Renal cortex interstitium (tissue), 15 donors: ENCODE measurements at places on chromosomes 16 and 17.

DNA sequence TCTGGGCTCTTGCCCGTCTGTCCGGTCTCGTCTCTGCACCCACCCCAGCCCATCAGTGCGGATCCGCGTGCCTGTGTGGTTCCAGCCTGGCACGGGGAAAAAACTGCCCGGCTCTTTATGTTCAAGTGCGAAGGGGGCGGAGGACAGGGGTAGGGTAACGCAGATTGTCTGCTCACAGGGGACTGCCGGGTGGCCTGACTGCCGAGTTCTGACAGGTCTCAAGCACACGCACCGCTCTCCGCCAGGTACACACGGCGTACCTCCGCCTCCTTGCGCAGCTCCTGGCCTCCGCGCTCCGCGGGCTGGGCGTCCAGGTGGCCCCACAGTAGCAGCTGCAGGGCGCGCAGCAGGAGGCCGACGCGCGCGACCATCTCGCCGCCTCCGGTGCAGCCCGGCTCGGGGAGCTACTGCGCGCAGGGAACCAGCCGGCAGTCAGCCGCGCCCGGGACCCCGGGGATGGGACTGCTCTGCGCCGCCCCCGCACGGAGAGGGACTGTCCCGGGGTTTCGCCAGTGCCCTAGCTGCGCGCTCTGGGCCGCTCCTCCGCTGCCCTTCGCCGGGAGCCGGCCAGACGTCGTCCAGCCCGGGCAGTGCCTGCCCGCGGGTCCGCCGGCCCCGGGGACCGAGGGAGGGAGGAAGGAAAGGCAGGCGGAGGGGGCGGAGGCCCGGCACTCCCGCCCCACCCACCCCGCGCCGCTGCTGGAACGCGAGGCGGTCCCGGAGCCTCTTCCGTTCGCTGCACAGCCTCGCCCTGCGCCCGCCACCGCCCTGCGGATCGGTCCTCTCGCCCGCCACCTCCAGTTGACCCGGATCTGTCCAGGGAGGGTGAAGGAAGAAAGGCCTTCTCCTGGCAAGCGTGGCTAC is at the start of gene MMP28:
Gene MMP28 (minus strand): TSS at position 635 of the 864 bp plus-strand sequence. CDS start 264 bp downstream, at position 371.
- no peak for DNase-seq

DNA sequence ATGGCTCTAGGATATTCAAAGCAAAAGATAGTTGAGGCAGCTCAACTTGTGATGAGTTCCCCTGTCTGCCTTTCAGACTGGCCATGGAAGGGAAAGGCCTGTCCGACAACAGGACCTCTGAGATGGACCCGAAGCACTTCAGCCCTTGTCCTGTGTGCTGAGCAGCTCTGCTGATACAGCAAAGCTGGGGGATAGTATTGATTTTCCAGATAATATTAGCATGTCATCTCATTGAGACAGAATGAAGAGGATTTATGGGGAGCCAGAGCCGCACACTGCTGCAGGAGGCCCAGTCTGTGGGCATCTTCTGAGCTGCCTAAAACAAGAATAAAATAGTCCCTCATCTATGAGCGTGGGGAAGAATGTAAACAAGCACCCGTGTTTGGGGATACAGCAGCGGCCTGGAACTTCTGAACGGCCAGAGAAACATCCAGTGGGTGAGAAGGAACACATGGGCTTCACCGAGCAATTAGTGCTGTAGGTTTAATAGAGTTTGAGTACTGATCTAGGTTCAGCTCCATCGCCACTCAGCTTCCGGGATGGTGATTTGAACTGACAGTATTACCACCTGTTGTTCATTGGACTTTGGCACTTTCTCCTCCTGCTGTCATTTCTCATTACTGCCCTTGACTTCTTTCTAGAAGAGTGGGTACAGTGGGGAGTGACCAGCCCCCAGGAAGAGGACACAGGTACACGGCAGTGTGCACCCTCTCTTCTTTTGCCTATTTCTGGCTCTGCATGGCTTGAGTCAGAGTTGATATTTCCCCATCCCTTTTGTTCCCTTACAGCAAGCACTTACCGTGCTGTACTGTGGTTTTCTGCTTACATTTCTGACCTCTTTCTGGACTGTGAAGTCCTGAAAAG is 96.5 kb upstream of the TBX2 start:
- DNase-seq: no peak

DNA sequence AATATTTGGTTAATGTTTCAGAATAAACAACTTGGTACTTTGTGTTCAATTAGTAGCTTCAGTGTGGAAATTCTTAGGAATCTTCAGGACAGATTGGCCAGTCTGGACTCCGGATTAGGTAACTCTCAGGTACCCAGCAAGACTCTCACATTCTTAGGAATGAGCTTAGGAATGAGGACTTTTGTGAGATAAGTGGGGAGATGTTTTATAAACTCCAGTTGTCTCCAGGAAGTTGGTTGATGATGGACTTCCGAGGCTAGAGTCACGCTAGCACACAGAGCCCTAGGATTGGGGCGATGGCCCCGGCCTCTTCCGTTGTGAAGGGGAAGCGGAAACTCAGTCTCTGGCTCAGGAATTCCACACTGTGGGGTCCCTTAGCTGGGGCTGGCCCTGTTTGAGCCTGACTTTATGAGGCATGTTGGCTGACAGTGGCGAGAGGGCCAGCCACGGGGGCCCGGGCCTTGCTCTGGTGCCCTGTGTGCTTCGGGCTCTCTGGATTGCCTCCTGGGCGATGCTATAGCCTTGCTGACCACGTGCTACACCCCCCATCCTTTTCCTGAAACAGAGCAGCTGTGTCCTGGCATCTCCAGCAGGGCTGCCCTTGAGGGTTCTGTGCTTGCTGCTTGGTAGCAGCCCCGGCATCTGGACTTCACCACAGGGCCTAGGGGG is 32.4 kb downstream of the RAB11FIP3 start:
- no peak for DNase-seq

DNA sequence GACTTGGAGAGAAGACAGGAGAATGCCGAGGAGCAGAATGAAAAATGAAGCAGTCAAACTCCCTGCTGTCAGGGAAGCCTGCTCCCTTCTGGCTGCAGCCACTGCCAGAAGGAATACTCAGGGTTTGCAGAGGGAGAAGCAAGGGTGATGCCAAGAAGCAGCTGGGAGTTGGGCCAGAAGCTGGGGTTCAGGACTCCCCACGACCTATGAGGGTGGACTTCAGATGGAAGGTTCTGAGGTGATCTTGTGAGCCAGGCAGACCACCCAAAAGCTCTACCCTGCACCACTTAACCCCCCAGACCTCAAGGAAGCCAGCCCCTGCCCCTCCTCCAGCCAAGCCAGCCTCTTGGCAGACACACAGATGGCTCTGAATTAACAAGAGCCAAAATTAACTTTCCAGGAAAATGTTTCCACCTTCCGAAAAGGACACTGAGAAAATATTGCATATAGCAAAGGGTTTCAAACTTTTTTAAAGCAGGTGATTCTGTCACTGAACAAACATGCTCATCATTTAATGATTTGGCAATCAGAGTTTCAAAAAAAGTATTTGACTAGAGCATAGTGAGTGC is 126.0 kb upstream of the ERCC4 start:
- no peak for DNase-seq

DNA sequence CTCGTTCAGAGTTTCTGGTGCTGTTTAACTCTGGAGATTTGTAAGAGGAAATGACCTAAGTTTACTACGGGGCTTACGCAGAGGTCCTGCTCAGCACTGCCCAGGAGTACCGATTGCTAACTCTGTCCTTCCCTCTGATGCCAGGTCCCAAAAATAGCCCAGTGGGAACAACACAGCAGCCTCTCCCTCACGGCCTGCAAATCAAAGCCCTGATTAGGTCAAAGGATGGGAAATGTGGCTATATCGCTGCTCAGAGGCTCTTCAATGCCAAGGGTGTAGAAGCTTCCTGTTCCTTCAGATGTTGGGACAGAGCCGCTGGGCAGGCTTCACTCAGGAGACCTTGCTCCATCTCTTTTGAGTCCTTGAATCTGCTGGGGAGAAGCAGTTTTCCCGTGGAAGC is 174.2 kb upstream of the KCNJ16 start:
- no peak for DNase-seq

DNA sequence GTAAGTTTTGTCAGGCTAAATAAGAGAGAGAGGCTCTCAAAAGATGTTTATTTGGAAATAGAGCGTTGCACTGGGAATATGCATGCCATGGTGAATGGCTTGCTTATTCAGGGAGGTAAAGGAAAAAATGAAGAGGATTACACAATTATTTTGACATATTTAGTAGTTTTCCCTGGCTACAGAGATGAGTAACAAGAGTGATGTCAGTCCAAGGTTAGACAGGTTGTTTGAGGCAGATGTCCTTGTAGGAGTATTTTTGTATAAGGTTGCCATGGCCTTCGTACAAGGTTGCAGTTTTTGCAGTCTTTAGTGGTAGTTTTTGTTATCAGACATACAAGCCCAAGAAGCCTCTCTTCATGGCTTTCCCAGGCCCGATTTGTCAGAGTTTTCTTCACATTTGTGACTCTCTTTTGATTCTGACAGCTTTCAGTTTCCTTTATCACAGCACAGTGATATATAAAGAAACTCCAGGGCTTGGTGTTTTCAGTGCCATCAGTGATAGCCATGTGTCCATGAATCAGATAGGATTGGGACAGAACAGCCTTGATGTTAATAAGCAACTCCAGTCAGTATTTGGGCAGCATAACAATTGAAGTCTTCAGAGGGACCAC is 18.7 kb upstream of the LGALS9 start:
- no peak for DNase-seq

- DNase-seq: no peak
Observed at GRCh38 chr16:15972046-15972868, 22.8 kb downstream of the ABCC1 start.

DNA sequence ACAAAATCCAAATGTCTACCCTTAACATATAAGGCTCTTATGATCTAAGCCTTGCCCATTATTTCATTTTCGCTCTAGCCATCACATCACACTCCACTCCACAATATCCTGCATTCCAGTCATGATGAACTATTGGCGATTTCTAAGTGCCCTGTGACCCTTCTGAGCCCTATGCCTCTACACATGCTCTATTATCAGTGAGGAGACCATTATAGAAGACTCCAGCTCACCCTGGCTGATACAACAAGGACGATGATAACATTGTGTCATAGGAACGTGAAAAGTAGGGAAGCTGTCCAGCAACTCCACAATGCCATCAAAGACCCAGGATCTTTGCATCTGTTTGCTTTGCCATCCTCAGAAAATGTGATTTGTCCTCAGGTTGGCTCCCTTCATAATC is 29.6 kb upstream of the GNAO1 start:
- no peak for DNase-seq

DNA sequence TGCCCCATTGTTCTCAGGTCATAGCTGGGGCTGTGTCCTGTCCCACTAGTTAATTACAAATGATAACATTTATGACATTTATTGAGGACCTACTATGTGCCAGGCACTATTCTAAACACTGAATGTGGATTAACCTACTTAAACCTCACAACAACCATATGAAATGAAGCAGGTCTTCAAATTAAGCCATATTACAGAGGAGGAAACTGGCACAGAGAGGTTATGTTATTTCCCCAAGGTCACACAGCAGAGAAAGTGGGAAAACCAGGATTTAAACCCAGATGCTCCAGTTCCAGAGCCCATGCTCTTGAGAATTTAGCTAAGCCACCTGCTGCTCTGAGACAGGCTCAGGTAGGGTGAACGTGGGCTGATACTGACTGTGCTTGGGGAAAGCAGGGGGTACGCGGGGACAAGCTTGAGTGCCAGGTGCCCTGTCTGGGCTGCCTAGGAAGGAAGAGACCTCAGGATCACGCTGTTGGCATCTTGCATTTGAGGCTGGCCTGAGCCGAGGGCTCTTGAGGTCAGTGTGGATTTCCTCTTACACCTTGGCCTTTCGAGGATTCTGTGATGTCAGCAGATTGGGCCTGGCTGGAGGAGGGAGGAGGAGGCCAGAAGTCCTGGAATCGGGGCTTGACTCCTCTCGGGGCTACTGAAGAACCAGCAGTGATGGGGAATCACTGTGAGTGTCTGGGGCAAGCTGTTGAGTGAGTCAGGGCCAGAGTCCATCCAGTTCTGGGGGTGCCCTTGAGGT is 8.9 kb downstream of the SPNS2 start:
- no peak for DNase-seq

- no peak for DNase-seq
Observed at GRCh38 chr17:38660097-38661025, 14.4 kb downstream of the EPOP start.

DNA sequence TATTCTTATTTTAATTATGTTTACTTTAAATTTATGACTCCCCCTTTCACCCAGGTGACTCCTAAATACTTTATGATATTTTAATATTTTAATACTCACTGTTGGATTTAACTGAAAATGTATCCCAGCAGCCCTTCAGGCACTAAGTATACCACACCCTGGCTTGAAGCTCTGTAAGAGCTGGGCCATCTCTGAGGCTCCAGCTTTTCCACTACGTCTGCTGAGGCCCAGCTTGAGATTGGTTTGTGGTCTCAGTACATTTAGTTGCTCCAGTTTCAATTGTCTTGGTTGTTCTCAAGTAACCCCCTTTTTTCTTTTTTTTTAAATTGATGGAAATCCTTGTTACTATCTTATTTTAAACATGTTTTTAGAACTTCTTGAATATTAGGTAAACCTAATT is 27.0 kb upstream of the CAPNS2 start:
- no peak for DNase-seq

DNA sequence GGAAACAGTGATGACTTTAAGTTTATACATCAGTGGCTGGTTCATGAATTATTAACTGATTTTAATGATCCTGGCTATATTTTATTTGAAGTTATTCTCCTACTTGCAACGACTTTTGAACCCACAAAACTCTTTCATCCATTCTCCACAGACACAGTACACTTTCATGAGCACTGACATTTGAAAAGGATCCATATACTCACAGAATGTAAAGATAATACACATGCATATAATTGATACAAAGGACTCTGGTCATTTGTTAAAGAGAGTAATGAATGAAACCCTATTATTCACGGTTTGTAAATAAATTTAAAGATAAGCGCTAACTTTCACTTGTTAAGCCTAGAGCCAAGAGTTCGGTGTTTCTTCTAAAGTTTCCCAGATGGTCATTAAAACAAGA is 3.3 kb downstream of the TOX3 start:
- no peak for DNase-seq

GRCh38 chr16:71707199-71707598 is 17.3 kb downstream of the PHLPP2 start:
- no peak for DNase-seq

DNA sequence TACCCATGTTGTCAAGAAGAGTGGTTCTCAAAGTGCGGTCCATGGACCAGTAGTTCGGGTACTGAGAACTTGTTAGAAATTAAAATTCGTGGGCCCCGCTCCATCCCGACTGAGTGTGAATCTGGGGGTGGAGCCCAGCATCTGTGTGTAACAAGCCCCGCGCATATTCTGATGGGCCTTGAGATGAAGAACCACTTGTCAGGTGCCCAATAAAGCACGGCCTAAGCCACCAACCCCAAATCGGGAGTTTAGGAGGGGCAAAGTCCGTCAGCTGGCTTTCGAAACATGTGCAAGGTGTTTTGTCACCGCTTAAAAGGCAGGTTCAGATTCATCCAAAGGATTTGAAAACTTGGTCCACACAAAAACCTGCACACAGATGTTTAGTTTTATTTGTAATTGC is 29.5 kb downstream of the PSMD12 start:
- DNase-seq: no peak
